ENCODE measurements at places on chromosomes 13 and 19. TPM values are rescaled to one million over a fixed set of nuclear protein-coding genes. Genes with fewer than 3 reads are reported as not detected.

DNA sequence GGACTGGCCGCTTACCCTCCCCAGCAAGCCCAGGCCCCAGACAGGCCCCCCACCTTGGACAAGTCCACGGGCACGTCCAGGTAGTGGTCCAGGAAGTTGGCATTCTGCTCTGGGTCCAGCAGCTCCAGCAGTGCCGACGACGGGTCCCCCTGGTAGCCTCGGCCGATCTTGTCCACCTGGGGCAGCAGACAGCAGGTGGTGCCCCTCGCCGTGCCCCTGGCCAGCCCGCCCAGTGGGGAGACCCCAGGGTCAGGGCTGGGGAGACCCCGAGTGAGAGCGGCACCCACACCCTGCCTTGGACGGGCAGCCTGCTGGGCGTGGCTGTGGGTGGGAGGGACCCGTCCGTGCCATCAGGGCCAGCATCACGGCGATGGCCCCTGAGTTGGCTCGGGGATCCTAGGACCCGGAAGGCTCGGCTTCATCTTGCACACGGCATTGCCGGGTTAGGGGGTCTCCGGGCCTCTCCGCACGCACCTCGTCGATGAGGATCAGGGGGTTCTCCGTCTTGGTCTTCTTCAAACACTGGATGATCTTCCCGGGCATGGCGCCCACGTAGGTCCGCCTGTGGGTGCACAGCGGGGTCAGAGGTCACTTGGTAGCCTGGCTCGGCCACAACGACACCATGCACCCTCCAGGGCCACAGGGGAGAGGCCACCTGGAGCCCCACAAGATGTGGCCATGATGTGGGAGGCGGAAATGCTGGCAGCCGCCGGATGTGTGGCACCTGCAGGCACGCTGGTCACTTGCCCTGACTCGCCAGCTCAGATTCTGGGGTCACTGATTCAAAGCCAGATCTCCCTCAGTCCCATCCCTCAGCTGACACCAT lies 6.3 kb downstream of the RPL36 start:
- no peaks in the 10 kb centered on the region for H3K27me3 ChIP-seq
- H3K36me3 ChIP-seq: peaks cover 85% of the 10 kb centered on the region
- peak; percentile 47 for DNase-seq
- H3K4me3 ChIP-seq: no peak overlapping the region

DNA sequence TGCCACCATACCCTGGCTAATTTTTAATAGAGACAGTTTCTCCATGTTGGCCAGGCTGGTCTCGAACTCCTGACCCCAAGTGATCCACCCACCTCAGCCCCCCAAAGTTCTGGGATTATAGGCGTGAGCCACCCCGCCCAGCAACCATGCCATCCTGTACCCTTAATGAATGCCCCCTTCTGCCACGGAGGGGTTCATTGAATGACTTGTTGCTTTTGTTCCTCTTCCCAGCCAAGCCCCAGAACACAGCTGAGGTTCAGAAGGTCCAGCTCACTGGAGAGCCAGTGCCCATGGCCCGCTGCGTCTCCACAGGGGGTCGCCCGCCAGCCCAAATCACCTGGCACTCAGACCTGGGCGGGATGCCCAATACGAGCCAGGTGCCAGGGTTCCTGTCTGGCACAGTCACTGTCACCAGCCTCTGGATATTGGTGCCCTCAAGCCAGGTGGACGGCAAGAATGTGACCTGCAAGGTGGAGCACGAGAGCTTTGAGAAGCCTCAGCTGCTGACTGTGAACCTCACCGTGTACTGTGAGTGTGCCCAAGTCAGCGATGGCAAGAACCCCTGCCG lies 6.0 kb downstream of the PVR start:
- H3K27me3 ChIP-seq: no peaks in the 10 kb centered on the region
- no peak overlapping the region for H3K27ac ChIP-seq
- peaks cover 37% of the 10 kb centered on the region for H3K4me1 ChIP-seq

DNA sequence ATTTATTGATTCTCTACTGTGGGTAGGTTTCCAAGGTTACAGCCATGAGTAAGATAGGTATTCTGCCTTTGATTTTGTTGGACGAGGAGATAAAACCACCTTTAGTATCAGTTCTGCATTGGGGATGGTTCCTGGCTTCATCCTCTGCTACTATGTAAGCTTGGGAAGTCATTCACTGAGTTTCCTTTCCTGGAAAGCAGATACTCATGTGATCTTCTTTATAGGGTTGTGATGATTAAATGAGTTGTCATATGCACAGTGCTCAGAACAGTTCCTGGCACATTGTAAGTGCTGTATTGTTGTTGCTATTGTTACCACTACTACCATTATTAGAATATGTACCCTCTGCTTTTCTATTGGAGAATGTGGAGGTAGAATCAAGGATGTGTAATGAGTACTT lies 13.1 kb upstream of the WTIP start:
- no peak overlapping the region for H3K27ac ChIP-seq
- no peaks in the 10 kb centered on the region for H3K27me3 ChIP-seq
- no peak for DNase-seq
- peaks cover 87% of the 10 kb centered on the region for H3K36me3 ChIP-seq
- peaks cover 4% of the 10 kb centered on the region for H3K4me1 ChIP-seq

Gene BORA
- total RNA-seq: 1.6 TPM

Gene NR1H2
- 75.3 TPM for total RNA-seq

GRCh38 chr19:10706990-10707389 lies 5.8 kb downstream of the QTRT1 start:
- H3K27me3 ChIP-seq: no peaks in the 10 kb centered on the region
- no peaks in the 10 kb centered on the region for H3K4me1 ChIP-seq
- peaks cover 10% of the 10 kb centered on the region for H3K36me3 ChIP-seq
- no peak overlapping the region for H3K4me3 ChIP-seq
- H3K27ac ChIP-seq: no peak overlapping the region

GRCh38 chr19:1467490-1468273 lies 11.3 kb downstream of the C19orf25 start:
- DNase-seq: no peak
- H3K27me3 ChIP-seq: peaks cover 64% of the 10 kb centered on the region
- H3K36me3 ChIP-seq: no peaks in the 10 kb centered on the region
- H3K27ac ChIP-seq: no peak overlapping the region

- no peak overlapping the region for H3K4me3 ChIP-seq
- no peaks in the 10 kb centered on the region for H3K36me3 ChIP-seq
- DNase-seq: no peak
- H3K27me3 ChIP-seq: no peaks in the 10 kb centered on the region
Measured at GRCh38 chr13:62162860-62163259, 747.2 kb upstream of the PCDH20 start.

DNA sequence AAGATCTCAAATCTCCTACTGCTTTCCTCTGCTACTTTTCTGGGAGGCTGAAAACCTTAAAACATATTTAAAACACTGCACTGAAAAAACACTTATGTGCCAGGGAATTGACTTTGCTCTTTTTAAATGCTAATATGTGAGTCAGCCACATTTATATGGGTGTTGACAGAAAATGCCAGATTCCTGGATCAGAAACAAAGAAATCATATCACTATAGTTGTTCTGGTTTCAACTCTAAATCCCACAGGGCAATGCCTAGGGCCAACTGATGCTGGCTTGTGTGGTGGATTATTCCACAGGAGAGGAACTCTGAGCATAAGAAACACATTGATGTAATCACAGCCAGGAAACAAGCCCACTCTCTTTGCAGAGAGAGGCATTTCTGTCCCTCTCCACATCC lies 1439.0 kb upstream of the SPRY2 start:
- H3K4me1 ChIP-seq: no peaks in the 10 kb centered on the region
- no peaks in the 10 kb centered on the region for H3K36me3 ChIP-seq
- no peak for DNase-seq
- H3K27ac ChIP-seq: no peak overlapping the region

GRCh38 chr13:111467111-111467890 lies 146.9 kb downstream of the TEX29 start:
- no peak overlapping the region for H3K27ac ChIP-seq
- H3K4me3 ChIP-seq: no peak overlapping the region
- no peaks in the 10 kb centered on the region for H3K4me1 ChIP-seq
- peaks cover 6% of the 10 kb centered on the region for H3K27me3 ChIP-seq

DNA sequence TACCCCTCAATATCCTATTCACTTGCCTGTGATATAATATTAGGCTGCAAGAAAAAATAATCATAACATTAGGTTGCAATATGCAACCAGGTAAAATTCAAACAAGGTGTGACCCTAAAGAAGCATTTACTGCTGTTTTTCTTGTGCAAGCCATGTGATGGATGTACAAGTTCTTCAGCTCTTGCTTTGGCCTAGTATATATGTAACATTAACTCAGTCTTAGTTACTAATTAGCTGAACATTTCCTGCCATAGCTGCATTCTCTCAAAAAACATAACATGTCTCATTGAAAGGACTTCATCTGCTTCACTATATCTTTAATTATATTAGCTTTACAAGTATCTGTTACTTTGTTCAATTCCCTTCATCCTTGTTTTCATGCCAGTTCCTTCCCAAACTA lies 406.8 kb upstream of the HTR2A start:
- H3K4me1 ChIP-seq: no peaks in the 10 kb centered on the region
- H3K27ac ChIP-seq: no peak overlapping the region
- no peaks in the 10 kb centered on the region for H3K27me3 ChIP-seq
- no peak overlapping the region for H3K4me3 ChIP-seq
- H3K36me3 ChIP-seq: no peaks in the 10 kb centered on the region

DNA sequence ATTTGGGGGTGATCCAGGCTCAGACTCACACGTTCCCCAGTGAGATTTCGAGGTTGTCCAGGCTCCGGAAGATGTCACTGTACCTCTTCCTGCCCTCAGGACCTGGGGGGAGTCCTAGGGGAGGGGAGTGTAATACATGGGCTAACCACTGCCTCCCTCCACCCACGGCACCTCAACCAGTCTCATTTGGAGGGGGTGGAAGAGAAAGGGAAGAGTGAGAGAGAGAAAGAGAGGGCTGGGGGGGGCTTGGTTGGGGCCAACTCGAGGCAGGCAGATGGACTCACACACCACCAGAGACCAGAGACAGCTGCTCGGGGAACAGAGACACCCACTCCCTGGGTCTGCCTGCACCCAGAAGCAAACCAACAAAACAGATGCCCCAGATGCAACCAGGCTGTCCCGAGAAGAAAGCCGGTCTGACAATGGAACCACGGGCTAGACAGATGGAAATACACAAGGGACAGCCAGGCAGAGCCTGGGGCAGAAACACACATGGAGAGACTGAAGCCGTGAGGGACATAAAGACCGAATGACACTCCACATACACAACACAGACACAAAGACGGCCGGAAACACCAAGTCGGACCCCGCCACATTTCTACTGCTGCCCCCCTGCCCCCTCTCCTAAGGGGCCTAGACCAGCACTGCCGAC lies 825 bp downstream of the GMIP start:
- H3K4me1 ChIP-seq: peaks cover 10% of the 10 kb centered on the region
- H3K36me3 ChIP-seq: peaks cover 29% of the 10 kb centered on the region
- H3K4me3 ChIP-seq: peak overlapping the region; percentile 91
- H3K27me3 ChIP-seq: no peaks in the 10 kb centered on the region

- no peak overlapping the region for H3K4me3 ChIP-seq
- H3K4me1 ChIP-seq: no peaks in the 10 kb centered on the region
- DNase-seq: no peak
- H3K36me3 ChIP-seq: no peaks in the 10 kb centered on the region
- H3K27me3 ChIP-seq: no peaks in the 10 kb centered on the region
Measured at GRCh38 chr13:64158908-64159307, 2743.3 kb upstream of the PCDH20 start.

Data from adrenal gland (tissue), 19 donors.